PC-3 (cell line): ENCODE measurements at places on chromosomes 13 and 19. TPM values are rescaled to one million over a fixed set of nuclear protein-coding genes. Genes with fewer than 3 reads are reported as not detected.

ZNF414 gene
- 4.6 and 4.7 TPM in 2 replicates for total RNA-seq

SHD gene
- total RNA-seq, result 0.11 TPM in 1 of 2 replicates, not detected in the other

ATP8A2 gene
- total RNA-seq, result 0.04 and 0.12 TPM in 2 replicates

ICAM4 gene
- not detected in 2 replicates for total RNA-seq

KLF1 gene
- not detected in 2 replicates for total RNA-seq

MAST3 gene
- total RNA-seq, result 6.7 and 8.1 TPM in 2 replicates

GPR183 gene
- total RNA-seq, result not detected in 2 replicates

BORA gene
- total RNA-seq, result 9.5 and 11.1 TPM in 2 replicates

EPS8L1 gene
- 75.3 and 75.8 TPM in 2 replicates for total RNA-seq

MBD3L5 gene
- not detected in 2 replicates for total RNA-seq

TRPM4 gene
- 30.0 and 40.4 TPM in 2 replicates for total RNA-seq

THOP1 gene
- 221 and 270 TPM in 2 replicates for total RNA-seq

ANKLE1 gene
- total RNA-seq, result 2.2 and 3.1 TPM in 2 replicates

C1QTNF9 gene
- total RNA-seq, result 0.11 TPM in 1 of 2 replicates, not detected in the other

EXOC3L2 gene
- total RNA-seq, result not detected in 2 replicates

TSHZ3 gene
- 0.18 and 0.23 TPM in 2 replicates for total RNA-seq

ZNF628 gene
- total RNA-seq, result 11.8 and 24.2 TPM in 2 replicates

GAPDHS gene
- not detected in 2 replicates for total RNA-seq

CACNA1A gene
- 0.62 TPM in 1 of 2 replicates, not detected in the other for total RNA-seq

LGALS7B gene
- total RNA-seq, result not detected in 2 replicates

TNNT1 gene
- 266 and 317 TPM in 2 replicates for total RNA-seq

ZNF681 gene
- 2.5 and 2.6 TPM in 2 replicates for total RNA-seq

ZNF490 gene
- 6.9 and 10.7 TPM in 2 replicates for total RNA-seq

ZNF814 gene
- 3.3 and 3.6 TPM in 2 replicates for total RNA-seq

CHAF1A gene
- total RNA-seq, result 48.9 and 59.8 TPM in 2 replicates

TMEM272 gene
- total RNA-seq, result 0.06 and 0.07 TPM in 2 replicates

FCAR gene
- total RNA-seq, result not detected in 2 replicates

CBY2 gene
- total RNA-seq, result not detected in 2 replicates

RGL3 gene
- total RNA-seq, result 23.5 and 24.2 TPM in 2 replicates

OXGR1 gene
- not detected in 2 replicates for total RNA-seq

IL17D gene
- total RNA-seq, result 1.1 and 1.8 TPM in 2 replicates

ZNF132 gene
- not detected in 2 replicates for total RNA-seq

EPSTI1 gene
- 1.3 and 1.9 TPM in 2 replicates for total RNA-seq

TUBA3C gene
- not detected in 2 replicates for total RNA-seq

ZNF99 gene
- not detected in 2 replicates for total RNA-seq

MARK4 gene
- total RNA-seq, result 12.1 and 21.8 TPM in 2 replicates

PINLYP gene
- total RNA-seq, result 0.18 TPM in 1 of 2 replicates, not detected in the other

PNMA8C gene
- total RNA-seq, result not detected in 2 replicates

ATP8B3 gene
- 3.9 and 4.2 TPM in 2 replicates for total RNA-seq

LYL1 gene
- total RNA-seq, result 3.3 and 12.0 TPM in 2 replicates

NLRP5 gene
- total RNA-seq, result not detected in 2 replicates

CEACAM1 gene
- 0.81 and 0.95 TPM in 2 replicates for total RNA-seq

IGFL2 gene
- total RNA-seq, result not detected in 2 replicates

TMEM221 gene
- 1.7 and 3.0 TPM in 2 replicates for total RNA-seq

KLK11 gene
- total RNA-seq, result 0.23 TPM in 1 of 2 replicates, not detected in the other

PLEKHF1 gene
- 15.9 and 19.7 TPM in 2 replicates for total RNA-seq

BCAM gene
- 12.9 and 18.7 TPM in 2 replicates for total RNA-seq

LILRA6 gene
- total RNA-seq, result not detected in 2 replicates
